Aortic smooth muscle cell (primary cell): ENCODE measurements at places on chromosomes 2 and 18. TPM values are rescaled to one million over a fixed set of nuclear protein-coding genes. Genes with fewer than 3 reads are reported as not detected.

CROCC2 gene
- total RNA-seq = under 0.01 TPM in 2 replicates

MC2R gene
- total RNA-seq = not detected in 2 replicates

GPR17 gene
- not detected in 2 replicates for total RNA-seq

NCKAP5 gene
- total RNA-seq = 0.66 and 1.2 TPM in 2 replicates

COLEC12 gene
- total RNA-seq = 21.6 and 24.0 TPM in 2 replicates

CIB4 gene
- total RNA-seq = not detected in 2 replicates

PTGR3 gene
- total RNA-seq = 6.8 and 7.5 TPM in 2 replicates

AQP12B gene
- total RNA-seq = not detected in 2 replicates

CHAC2 gene
- total RNA-seq = 2.2 and 3.4 TPM in 2 replicates
